ENCODE measurements at places on chromosomes 1 and 21.

- no peak for DNase-seq
Measured at GRCh38 chr1:8307628-8308027, 10.3 kb upstream of the SLC45A1 start.

- DNase-seq, result no peak
Measured at GRCh38 chr1:9248341-9249262, 14.0 kb downstream of the H6PD start.

DNA sequence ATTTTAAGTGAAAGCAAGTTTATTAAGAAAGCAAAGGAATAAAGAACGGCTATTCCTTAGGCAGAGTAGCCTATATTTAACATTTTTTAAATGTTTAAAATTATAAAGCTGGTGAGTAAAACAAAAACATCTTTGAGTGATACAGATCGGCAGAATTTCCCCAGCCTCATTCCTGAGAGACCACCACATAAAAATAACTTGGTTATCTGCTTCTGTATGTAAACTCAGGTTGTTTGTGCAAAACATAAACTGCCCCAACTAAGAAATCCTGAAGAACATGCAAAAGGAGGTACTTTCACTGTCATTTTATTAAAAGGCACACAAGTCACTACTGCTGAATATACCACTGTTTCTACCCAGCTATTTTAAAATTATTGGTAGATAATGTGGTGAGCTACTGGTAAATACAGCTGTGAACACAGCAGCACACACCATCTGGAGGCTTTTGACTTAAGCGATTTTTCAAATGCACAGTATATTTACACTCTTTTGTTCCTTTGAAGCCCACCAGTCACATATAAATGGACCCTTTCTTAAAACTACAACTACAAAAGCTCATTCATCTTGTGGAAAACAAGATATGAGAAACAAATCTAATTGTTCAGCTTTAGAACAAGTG lies 119.3 kb downstream of the RERE start:
- no peak for DNase-seq

DNA sequence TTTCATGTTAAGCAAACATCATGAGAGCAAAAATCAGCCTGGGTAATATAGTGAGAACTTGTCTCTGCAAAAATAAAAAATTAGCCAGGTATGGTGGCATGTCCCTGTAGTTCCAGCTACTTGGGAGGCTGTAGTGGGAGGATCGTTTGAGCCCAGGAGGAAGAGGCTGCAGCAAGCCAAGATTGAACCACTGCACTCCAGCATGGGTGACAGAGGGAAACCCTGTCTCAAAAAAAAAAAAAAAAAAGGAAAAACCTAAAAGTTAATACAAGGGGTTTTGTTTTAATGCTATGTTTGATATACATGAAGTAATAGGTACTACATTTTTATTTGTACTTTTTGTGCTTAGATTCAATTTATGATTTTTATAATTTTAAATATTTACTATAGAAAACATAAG lies 27.1 kb upstream of the SLC35A3 start:
- no peak for DNase-seq

GRCh38 chr1:61445269-61445825 lies 279.6 kb downstream of the TM2D1 start:
- no peak for DNase-seq

DNA sequence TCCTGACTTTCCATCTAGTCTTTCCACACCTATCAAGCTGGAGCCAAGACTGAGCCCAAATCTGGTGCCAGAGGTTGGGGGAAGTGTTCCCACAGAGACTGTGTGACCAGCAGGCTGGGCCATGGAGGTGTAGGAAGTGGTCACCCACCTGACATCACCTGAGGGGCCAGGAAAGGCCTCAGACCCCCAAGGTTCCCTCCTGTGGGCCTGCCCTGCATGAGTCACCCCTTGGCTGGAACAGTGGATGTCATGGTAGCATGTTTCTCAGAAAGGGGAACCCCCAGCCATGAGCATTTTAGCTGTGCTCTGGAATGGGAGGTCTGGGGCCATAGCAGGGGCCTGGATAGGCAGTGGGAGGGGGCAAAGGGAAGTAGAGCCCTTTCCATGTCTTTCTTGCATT lies 5.7 kb upstream of the TNFRSF8 start:
- DNase-seq, result no peak

GRCh38 chr1:118902711-118903191 lies 85.4 kb downstream of the TBX15 start:
- no peak for DNase-seq

DNA sequence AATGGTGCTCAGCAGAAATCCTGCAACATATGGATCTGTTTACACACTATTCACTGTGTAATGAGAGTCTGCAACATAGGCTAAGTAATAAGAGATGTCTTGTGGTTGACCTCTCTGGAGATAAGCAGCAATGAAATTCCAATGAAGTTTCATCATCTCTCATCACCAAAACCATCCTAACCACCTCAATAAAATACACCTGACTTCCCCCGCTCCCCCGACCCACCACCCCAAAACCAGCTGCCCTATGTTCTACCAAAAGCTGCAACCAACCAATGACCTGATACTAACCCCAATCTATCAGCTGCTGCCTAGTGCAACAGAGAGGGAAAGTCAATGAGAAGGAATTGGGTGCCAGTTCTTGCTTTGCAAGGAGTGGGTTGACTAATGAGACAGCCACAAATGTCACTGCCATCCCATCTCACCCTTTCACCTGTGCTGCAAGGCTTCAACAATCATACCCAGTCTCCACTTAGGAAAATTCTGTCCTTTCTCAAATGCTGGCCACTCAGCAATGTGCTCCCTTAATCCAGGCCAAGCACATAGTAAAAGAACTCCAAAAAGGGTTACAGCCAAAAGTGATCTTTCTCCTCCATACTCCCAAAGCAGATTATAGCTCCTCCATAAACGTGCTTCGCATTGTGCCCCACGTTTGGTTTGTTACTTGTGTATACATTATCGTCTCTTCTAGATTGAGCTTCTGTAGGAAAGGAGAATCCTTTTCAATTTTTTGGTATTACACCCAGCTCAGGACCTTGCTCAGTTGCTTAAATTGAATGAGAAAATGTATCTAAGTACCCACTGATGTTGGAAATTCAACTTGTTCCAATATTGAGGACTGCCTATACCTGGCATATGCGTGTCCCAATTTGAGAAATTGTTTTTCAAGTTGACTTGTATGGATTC lies 29.0 kb downstream of the MRPL39 start:
- no peak for DNase-seq

GRCh38 chr1:116491700-116492357 lies 79.0 kb downstream of the CD58 start:
- DNase-seq, result no peak

DNA sequence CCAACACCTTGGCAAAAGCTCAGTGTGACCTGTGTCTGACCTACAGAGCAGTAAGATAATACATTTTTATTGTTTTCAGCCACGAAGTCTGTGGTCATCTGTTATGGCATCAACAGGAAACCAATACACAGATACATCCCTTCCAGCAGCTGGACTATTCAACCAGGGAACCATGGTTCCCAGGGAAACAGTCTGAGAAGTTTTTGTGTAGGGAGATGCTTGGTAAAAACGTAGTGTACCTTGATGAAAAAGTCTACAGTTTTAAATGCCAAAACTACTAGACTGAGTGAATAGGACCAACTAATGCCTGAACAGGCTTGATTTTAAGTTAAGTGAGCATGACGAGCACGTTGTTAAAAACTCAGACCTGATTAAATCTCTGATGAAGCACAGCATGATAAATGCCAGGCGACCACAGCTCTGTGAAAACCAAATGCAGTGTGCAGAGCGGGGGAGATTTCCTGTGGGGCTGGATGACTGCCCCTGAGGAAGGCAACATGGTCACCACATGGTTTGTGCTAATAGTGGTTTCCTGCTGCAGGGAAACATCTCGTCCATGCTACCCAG lies 228.9 kb downstream of the TNR start:
- no peak for DNase-seq

DNA sequence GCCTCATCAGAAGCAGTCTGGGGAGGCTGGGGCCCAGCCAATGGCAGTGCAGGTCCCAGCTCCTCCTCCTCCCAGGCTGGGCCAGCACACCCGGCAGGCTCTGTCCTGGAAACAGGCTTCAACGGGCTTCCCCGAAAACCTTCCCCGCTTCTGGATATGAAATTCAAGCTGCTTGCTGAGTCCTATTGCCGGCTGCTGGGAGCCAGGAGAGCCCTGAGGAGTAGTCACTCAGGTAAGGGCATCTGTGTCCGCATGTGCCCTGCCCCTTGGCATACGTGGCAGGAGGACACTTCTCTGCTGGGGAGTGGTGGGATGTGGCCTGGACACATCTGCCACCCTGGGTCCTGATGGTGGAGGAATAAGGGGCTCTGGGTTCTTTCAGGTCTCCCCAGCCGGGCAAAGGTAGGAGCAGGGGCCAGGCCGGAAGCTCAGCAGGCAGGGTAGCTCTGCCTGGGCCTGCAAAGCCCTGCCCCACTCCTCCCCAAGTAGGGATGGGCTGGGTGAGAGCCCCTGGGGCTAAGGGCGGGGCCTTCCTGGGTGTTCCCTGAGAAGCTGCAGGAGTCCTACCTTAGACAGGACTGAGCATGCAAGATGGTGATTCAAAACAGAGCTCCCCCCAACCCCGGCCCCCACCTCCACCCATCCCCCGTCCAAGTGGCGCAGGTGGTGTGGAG lies at the start of gene GJB5:
Gene GJB5, plus strand, starts transcription at position 84 of the 674 bp plus-strand sequence. CDS start 2,284 bp downstream, outside the sequence.
- DNase-seq, result no peak

- no peak for DNase-seq
Measured at GRCh38 chr1:199843861-199844260, 183.6 kb upstream of the NR5A2 start.

DNA sequence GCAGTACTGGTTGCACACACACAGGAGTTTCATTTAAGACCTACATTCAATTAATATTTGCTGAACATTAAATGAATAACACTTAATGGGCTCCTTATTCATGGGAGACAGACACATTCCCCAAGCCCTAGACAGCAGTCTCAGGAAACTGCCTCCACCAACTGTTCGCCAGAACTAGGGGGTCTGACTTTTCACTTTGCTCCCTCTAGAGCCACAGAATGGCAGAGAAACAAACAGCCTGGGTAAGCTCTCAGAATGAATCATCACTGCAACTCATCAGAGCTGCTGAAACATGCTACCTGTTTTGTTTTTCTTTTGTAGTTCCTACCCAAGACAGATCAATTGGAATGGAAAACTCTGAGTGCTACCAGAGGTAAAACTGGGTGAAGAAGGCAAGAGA lies 31.7 kb downstream of the ELK4 start:
- DNase-seq, result no peak

- DNase-seq, result no peak
Measured at GRCh38 chr1:197510691-197511378, 242.8 kb downstream of the CRB1 start.

GRCh38 chr1:170306948-170307347 lies 161.2 kb downstream of the NTMT2 start:
- no peak for DNase-seq

DNA sequence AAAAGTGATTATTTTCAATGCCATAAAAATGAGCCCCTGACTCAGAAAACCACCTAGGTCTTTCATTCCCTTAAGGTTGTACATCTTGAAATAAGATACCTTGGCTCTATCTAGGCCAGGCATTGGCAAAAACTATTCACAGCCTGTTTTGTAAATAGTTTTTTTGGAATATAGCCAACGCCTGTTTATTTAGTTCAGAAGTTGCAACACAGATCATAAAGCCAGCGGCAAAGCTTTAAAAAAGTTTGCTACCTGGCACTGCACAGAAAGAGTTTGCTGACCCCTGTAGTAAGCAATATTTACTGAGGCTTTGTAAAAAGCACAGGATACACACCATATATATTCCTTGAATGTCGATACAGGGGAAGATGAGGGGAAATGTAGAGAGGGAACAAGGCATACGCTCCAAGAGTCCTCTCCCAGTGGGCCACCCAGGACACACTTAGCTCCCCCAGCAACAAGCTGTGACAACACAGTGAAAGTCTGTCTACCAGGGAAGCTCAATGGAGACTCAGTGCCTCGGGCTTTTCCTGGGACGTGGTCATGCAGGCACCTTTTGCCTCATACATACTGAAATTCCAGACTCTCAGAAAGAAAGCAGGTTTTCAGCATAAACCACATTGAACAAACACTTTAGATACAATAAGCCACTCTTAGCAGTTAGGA lies 20.5 kb downstream of the TARBP1 start:
- no peak for DNase-seq

DNA sequence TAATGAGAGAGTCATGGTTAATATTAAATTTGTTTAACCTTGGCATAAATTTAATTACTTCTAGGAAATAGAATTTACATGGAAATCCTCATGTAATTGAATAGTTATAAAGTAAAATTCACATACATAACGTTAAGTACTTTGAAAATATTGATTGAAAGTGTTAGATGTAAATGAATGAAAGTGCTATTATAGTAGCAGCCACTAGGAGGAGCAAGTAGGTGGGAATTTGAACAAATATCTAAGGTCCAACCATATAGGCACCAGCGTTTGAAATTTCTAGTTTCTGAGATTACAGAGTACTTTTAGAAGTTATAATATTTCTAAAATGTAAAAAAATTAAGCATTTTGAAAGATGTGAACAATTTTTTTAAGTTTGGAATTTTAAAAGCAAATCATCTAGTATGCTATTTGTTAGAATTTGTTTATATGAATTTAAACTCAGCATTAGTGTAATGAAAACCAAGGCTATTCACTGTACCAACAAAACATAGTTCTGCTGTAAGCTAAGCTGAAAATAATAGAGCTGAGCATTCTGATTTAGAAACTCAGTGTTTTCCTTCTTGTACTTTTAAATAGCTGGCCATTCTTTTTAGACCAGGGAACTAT lies 3.3 kb downstream of the B3GALT2 start:
- no peak for DNase-seq

- no peak for DNase-seq
Measured at GRCh38 chr1:16080422-16081150, 7.1 kb upstream of the FAM131C start.

DNA sequence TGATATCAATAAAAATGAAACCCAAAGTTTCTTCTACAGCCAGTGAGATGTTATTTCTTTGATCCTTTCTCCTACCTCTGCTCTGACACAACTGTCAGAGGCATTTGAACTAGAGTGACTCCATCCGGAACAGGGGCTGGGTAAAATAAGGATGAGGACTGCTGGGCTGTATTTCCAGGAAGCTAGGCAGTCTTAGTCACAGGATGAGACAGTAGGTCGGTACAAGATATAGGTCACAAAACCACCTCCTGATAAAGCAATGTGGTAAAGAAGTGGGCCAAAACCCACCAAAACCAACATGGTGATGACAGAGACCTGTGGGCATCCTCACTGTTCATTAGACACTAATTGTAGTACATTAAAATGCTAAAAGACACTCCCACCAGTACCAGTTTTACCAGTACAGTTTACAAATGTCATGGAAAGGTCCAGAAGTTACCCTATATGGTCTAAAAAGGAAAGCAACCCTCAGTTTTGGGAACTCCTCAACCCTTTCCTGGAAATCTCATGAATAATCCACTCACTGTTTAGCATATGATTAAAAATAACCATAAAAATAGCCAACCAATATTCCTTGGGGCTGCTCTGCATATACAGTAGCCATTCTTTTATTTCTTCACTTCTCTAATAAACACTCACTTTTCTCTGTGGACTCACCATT lies 96.7 kb downstream of the GABPA start:
- no peak for DNase-seq

Measured in stimulated activated CD4-positive, alpha-beta T cell treated with anti-CD3 and anti-CD28 coated beads, TNF-alpha, amount 100 ng/mL, for 4 hours (primary cell).